MV-4-11 (cell line): ENCODE measurements at places on chromosomes 5 and 9.

GRCh38 chr5:179409806-179410205 lies 64.5 kb upstream of the ADAMTS2 start:
- no peak for DNase-seq

DNA sequence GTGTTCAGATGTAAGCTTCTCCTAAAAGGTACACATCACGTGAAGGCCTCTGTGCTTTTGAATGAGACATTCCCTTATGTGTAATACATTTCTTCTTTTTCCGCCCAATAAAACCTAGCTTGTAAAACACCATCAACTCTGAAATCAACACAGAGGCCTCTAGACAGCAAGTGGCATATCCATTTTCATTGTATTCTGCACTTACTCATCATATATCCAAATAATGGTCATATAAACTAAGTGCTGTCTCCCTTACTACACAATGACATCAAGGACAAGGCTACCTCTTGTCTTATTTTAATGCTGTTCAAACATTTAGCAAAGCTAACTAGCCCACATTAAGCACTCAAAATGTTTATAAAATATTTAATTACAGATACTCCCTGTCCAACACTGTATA lies 108.5 kb downstream of the ELAVL2 start:
- no peak for DNase-seq

DNA sequence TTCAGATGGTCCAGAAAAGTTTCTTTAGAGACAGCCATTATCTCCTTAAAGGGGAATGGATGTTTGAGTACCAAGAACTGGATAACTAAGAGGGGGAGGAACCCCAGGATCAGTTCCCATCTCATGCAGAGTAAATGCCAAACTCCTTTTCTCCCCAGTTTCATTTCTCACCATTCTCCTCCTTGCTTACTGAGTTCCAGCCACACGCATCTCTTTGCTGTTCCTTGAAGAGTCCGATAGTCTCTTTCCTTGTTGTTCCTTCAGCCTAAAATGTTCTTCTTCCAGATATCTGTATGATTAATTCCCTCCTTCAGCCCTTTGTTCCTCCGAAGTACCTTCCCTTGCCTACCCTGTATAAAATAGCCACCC lies 30.0 kb downstream of the KDM4C start:
- no peak for DNase-seq

DNA sequence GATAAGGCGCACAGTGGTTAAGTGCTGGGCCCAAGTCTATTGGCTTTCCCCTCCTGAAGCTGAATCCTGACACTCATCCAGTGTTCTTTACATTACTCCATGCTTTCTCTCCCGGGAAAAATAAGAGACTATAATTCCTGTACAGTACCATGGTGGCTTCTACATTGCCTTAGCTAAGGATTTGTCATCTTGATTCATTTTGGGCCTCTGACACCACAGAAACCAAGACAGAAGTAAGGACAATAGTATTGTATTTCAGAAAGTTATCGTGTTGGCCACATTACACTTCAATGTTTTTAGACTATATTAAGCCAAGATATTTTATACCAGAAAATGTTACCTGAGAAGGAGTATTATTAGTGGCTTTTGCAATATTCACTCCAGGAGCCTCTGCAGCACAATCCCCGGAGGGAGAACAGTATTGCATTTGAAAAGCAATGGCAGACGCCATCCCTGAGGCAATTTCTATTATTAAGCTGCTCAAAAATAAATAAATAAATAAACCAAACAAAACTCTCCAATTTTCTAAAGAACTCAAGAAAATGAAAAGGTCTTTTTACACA lies 267.9 kb downstream of the ENC1 start:
- no peak for DNase-seq

- DNase-seq: no peak
Measured at GRCh38 chr5:83034036-83034435, 43.2 kb downstream of the TMEM167A start.
